ENCODE measurements at places on chromosomes 2 and 18.

DNA sequence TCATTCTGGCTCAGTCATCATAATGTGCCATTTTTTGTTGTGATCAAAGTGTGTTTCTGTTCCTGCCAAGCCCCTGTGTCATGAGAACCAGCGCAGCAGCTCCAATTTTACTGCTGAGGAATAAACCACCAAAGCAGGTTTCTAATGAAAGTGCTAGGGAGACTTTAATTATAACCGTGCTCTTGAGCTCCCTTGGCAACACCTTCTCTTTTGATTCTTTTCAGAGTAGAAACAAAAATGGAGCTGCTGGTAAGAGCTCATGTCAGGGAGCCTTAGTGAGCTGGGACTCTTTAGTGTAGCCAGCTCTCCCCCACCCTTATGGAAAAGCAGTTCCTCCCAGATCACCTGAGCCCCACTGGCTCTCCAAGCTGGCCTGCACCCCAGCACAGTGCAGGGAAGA, 74.3 kb downstream of the LYPD1 start:
- no peak for DNase-seq

DNA sequence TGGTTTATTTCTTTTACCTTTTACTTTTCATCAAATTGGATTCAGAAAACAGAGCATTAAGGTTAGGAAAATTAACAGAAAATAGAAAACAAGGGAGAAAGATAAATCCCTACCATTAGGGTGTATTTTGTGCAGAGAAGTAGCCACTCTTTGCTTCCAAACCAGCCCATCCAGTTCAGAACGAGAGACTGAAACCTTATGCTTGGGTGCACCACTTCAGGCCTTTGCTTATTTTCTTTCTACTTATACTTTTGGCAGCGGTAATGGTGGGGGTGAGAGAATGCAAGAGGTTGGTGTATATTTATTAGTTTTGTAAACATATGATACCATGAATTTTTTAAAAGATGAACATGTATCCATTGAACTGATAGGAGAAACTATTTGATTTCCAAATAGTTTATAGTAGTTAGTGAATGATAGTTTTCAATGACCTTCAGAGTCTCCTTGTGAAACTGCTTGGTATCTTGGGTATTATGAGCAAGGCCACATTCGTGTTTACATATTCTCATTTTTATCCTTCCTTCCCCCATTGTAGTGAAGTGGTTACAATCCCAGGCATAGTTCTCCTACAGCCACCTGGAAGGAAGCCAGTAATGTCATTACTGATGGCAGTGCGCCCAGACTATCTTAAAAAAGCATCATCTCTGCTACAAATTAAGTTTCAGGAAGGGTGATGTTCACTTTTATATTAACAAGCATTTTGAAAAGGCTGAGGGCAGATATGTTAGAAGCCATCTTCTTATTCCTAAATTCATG, 60.8 kb downstream of the MFSD6 start:
- DNase-seq: peak; percentile 96

DNA sequence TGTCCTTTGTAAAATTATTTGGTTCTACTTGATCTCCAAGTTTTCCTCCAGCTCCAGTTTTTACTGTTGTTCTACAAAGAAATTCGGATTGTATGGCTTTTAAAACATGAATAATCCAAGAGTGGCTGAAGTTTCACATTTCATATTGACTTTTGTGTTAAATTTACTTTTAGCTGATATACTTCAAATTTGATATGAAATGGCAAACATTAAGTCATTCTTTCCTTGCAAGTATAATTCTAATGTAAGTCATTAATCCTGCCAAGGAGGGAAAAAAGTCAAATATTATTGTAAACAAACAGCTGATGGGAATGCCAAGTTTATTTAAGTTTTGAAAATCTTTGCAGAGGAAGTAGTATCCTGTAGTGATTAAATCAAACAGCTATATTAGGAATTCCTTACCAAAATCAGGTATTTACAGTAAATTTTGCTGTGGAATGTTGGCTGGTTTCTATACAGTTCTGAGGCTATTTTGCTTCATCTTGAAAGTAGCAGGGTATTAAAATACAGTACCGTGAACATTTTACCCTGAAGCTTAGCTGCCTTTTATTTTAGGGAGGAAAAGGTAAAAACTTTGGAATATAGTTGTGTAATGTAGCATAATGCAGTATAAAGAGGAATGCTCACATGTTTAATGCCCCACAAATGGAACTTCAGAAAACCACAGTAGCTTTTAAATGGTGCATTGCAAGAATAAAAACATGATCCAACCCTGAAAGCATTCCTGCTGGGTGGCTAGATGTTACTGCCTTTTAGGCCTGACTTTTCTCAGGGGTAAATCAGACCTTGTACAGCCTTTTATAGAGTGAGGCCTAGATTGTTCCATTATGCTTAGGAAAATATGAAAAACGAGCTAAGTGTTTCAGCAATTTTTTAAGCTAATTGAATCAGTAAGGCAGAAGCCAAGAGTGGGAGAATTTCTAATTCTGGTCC, 62.7 kb upstream of the NT5C1B start:
- DNase-seq: no peak

DNA sequence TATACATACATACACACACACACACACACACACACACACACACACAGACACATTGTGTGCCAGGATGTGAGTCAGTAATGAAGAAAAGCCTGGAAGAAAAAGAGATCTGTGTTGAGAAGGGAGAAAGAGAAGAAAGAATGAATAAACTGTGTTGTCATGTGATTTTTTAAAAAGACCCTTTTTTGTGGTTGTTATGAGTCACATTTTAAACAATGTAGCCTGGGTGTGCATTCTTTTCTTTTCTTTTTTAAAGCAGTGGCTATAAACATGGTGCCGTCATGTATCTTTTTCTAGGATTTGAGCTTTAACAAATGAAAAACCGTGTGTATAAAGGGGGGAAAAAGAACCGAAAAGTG, 87.2 kb downstream of the NRP2 start:
- no peak for DNase-seq

- no peak for DNase-seq
Measured at GRCh38 chr2:27627963-27628766, 647 bp downstream of the CCDC121 start.

- DNase-seq: peak; percentile 83
Measured at GRCh38 chr2:85504778-85505261, 34.1 kb upstream of the MAT2A start.

GRCh38 chr2:159903443-159904126, 105.6 kb upstream of the CD302 start:
- DNase-seq: no peak

DNA sequence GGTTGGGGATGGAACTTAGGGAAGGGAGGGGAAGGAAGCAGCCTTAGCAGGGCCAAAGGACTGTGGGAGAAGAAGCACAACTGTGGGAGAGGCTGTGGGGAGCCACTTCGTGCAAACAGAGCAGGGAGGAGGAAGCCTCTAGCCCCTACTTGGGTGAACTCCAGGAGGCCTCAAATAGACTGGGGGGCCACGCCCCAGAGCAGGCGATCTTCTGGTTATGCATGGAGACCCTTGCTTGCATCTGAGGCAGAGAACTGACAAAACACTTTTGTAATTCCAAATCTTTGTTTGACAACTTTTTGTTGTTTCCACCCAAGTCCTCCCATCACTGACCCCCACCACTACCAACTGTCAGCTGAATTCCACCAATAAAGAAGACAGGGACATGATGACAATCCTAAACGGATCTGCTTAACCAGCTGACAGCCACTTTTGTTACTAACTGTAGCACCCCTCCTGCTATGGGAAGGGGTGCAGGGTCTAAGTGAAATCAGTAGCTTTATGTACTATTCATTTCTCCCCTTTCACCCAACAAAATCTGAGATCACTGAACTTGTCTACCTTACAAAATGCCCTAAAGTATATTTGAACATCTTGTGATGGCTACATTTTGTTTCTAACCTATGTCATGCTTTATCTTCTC, 80.5 kb upstream of the CPO start:
- DNase-seq: no peak

GRCh38 chr2:97712693-97713295, 582 bp upstream of the ZAP70 start:
- no peak for DNase-seq

DNA sequence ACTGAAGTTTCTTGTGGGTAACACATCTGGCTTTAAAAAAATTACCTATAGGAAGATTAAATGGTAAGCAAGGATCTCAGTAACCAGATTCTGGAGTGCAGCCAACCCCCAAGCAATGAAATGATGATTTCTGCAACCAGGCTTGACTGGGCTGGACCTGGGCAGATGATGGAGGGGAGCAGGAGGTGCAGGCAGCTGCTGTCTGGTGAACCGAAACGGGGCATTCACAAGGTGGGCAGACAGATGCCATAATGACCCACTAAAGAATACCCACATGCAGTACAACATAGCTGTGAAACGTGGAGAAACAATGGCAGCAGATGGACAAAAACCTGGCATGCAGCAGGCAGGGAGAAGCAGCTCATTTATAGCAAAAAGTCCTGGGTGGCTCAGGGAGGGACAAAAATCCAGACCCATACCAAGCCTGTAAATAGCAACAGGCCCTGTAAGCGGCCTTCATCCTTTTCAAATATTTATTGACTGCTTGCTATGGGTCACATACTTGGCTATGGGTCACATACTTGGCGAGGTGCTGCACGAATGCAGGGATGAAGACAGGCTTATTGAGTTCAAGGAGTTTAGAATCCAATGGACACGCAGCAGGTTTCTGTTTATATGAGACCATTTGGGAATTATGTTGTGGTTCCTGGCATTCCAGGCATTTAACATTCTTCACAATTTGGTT, 244.7 kb downstream of the HRH4 start:
- DNase-seq: no peak

DNA sequence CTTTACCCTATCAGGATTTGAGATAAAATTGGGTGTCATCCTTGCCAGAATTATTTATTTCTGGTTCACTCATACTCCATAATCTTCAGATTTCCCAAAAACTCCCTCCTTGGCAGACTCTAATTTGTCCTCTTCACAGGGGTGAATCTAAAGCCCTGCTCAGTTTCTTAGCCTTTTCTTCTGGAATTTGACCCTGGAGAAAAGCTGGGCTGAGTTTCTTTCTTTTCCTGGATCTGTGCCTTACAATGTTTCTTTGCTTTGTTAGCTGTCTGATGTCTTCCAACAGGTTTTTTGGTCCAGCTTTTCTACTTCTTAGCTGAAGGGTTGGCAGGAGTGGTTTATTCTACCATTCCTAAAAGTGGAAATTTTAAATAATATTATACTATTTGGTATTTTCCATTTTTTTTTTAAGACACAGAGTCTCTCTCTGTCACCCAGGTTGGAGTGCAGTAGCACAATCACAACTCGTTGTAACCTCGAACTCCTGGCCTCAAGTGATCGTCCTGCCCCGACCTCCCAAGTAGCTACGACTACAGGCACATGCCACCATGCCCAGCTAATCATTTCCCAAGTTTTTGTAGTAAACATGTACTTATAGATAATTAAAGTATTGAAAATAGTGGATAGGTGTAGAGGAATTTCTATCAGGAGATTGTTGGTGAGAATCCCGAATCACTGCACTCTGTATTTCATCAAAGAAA, 138.4 kb upstream of the TWIST2 start:
- DNase-seq: no peak

DNA sequence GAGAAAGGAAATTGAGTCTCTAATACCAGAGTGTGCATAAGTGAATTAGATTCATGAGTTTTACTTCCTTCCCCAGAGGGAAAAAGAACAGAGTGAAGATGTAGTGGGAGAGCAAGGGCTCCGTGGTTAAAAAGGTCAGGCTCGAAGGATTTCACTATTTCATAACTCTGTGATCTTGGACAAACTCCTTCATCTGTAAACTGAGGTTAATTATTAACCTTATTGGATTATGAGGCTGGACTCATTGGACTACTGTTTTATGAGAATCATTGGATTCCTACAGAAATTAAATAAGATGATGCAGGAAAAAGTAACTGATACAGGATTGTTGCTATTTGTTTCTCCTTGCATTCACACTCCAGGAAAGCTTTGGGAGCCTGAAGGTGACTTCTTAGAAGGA, 45.0 kb downstream of the SRD5A2 start:
- DNase-seq: no peak

DNA sequence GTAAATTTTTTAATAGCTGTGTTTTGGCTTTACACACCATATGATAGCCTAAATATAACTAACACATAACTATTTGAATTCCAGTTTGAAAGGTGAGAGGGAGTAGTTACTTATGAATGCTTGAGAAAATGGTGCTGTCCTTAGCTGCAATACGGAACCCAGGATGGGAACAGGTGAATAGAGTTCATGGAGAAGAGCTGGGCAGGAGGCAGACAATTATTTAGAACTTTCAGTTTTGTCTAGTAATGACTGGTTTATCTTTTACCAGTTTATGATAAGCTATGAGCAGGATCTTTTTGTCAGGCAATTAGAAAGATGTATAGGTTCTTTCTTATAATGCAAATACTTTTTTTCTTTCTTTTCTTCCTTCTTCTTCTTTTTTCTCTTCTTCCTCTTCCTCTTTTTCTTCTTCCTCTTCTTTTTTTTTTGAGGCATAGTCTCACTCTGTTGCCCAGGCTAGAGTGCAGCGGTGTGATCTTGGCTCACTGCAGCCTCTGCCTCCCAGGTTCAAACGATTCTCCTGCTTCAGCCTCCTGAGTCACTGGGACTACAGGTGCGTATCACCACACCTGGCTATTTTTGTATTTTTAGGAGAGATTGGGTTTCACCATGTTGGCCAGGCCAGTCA, 25.9 kb downstream of the UBR3 start:
- DNase-seq: no peak

GRCh38 chr2:11554399-11554716, 20.5 kb downstream of the GREB1 start:
- DNase-seq: no peak

GRCh38 chr2:188952901-188953300, 21.3 kb upstream of the COL3A1 start:
- DNase-seq: no peak

GRCh38 chr2:6089474-6089873, 397.3 kb downstream of the SOX11 start:
- no peak for DNase-seq

DNA sequence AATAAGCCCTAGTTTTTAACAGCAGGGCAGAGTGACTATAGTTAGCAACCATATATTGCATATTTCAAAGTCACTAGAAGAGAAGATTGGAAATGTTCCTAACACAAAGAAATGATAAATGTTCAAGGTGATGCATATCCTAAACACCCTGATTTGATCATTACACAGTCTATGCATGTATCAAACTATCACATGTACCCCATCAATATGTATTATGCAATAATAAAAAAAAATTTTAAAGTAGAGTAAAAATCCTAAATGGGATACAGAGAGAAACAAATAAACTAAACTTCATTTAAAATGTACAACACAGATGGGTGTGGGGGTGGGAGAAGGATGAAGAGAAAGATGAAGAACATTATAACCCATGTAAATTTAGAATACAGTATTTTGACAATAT, 93.9 kb downstream of the TMEM131 start:
- DNase-seq: no peak

GRCh38 chr2:152730591-152731333, 12.3 kb downstream of the ARL6IP6 start:
- no peak for DNase-seq

- no peak for DNase-seq
Measured at GRCh38 chr2:113886479-113887008, 3.3 kb upstream of the ACTR3 start.

DNA sequence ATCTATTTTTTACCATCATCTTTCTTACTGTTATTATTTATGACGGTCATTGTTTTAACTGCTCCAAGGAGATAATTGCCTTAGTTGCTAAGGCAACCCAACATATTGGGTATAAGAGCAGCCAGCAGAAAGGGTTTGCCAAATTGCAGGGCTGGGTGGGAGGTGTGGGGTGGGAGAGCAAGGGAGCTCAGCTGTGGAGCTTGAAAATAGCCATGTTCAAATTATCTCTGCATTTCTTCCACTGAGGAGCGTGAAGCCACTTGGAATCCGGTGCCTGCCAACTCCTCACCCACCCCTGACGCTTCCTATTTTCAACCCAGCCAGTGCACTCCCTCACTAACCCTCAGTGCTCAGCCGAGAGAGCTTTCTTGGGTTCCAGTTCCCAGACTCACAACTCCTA, 60.8 kb downstream of the SETBP1 start:
- peak; percentile 78 for DNase-seq
